ENCODE measurements at places on chromosomes 16 and 17.
A peak's percentile ranks its signal among the peaks of the same experiment; 100 is the strongest.

DNA sequence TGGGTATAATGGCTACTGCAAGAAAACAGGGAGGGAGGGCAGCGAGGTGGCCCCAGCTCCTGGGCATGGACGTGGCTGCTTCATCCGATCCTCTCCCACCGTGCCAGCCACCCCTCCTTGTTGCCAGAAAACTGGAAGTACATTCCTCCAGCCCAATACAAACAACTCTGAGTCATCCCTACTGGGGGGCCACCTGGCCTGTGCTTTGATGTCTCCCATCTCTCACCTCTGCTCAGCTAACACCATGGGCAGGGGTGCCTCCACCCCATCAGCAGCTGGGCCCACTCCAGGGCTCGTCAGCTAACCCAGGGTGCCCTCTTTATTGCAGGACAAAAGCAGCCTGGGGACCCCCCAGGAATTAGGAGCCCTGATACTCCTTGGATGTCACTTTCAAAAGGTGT lies 2.0 kb downstream of the RHBDF2 start:
- DNase-seq, result no peak

- no peak for DNase-seq
These were observed 20.1 kb downstream of the WFDC1 start for GRCh38 chr16:84314814-84315213.

GRCh38 chr17:31598399-31598782 lies 206.9 kb downstream of the RAB11FIP4 start:
- DNase-seq, result no peak

GRCh38 chr17:77097631-77098180 lies 43.1 kb upstream of the SEC14L1 start:
- DNase-seq, result no peak

DNA sequence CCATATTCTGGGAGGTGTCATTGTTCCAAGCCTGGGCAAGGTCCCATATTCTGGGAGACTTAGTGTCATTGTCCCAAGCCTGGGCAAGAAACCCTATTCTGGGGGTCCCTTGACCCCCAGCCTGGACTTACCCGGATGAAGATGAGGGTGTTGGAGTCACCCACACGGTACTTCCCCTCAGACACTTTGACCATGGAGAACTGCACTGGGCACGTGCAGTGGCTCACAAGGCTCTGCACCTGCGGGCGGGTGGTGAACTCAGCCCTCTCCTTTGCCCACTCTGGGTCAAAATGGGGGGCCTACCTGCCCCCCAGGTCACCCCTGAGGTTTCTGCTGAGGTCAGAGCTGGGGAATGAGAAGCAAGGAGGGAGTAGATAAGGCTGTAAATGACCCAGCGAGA lies 4.1 kb downstream of the GAS2L2 start:
- DNase-seq, result no peak

- peak; percentile 14 for DNase-seq
These were observed 39.2 kb upstream of the MAF start for GRCh38 chr16:79639576-79640311.

DNA sequence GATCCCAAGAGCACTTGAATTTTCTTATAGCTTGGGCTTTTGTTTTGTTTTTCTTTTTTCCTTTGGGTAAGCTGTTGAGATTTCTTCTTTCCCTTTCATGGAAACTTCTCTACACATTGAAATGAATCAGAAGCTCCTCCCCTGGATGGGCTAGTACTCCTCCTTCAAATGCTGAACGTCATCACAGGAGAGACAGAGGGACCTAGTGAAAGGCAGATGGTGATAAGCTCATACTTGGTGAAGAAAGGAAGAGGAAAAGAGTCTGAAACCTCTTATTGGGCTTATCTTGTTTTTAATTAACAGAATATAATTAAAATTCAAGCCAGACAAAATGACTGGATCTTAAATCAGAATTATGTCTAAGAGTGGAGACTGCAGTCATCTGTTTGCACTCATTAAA lies 147.3 kb downstream of the SNX11 start:
- DNase-seq, result no peak

DNA sequence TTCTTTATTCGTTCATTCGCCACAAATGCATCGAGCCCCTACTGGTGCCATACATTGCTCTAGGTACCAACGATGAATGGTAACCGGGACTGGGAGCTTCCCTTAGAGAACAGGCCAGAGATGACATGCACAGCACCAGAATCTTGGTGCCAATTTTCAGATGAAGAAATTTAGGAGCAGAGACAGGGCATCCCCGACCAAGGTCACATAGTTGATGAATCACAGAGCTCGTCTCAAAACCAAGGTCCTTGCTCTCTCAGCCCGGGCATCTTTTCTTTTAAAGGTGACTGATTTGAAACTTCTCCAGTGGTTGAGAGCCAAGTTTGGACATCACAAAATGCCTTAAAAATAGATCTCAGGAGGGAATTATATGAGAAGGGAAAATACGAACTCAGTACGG lies 73.2 kb upstream of the C16orf82 start:
- no peak for DNase-seq

DNA sequence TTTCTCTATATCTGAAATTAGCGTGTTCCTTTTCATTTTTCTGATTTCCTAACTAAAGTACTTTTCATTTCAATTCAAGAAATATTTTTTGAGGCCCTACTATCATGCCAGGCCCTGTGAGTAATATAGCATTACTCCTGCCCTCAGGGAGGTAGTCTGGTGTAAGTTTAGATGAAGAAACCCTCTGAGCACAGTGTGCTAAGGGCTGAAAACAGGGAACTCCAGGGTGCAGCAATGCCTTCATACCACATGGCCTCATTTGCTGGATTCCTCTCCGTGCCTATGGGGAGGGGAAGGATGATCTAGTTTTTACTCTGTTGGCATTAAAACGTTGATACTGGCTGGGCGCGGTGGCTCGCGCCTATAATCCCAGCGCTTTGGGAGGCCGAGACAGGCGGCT lies 4.7 kb downstream of the COQ9 start:
- no peak for DNase-seq

DNA sequence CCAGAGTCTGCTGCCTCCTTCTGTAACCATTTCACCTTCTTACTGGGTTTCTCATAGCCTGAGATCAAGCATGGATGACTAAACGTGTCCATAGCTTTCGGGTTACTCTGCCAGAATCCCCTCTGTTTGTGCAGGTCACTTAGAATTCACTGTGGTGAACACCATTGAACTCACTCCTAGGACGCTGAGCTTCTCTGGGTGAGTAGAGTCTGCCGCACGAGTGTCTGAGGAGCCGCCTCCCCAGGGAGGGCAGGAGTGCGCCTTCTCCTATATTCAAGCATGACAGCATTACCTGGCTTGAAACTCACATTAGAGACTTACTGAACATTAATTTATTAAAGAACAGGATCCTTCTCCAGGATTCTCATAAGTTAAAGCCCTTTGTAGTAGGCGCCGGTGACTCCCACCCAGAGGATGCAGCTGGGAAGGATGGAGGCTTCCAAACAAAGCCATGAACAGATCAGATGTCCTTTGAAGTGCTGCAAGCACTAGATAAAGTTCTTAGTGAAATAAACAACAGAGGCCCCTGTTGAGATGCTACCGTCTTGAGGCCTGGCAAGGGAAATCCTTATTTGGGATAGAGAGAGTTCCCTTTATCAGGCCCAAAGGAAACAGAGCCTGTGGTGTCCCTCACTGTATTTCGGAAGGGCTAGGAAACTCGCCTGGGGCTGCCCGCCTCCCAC lies 144.6 kb upstream of the PLCG2 start:
- no peak for DNase-seq

DNA sequence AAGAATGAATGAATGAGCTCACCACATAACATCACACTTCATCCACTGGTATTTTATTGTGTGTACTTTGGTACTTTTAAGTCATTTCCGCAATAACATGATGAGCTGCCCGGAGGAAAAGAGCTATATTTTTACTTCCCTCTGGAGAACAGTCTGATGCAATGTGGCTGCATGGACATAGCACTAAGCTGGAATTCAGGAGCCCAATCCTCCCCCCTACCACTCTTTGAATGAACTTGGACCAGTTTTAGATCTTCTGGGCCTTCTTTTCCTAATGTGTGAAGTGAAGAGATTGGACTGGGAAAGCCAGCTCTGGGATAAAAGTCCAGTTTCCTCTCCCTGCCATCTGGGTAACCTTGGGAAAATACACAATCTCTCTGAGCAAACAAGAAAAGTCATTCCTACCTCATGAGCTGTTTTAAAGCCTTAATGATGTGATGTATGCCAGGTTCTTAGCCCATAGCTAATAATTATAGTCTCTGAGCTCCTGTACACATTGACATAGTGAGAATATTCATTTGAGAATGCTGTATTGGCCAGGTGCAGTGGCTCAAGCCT lies 79.3 kb downstream of the ABCC12 start:
- no peak for DNase-seq

- no peak for DNase-seq
These were observed 7.4 kb downstream of the ELMO3 start for GRCh38 chr16:67206129-67206837.

DNA sequence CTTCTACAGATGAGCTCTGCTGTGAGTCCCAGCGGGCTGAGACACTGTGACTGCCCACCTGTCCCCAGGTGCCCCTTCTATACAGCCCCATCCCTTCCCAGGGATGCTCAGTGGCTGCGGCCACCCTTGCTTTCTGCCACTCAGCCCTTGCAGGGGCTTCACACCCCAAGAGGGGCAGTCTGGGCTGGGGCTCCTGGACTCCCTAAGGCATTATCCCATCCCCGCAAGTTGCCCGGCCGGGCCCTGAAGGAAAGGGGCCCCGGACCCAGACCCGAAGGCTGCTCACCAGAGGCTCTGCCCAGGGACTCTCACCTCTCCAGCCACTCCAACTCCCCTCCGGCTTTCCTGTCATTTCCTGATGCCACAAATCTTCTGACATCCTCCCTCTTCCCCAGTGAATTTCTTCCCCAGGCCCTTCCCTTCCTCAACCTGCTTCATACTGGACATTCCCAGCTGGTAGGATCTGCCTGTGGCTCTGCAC lies 88.5 kb upstream of the TOB1 start:
- no peak for DNase-seq

DNA sequence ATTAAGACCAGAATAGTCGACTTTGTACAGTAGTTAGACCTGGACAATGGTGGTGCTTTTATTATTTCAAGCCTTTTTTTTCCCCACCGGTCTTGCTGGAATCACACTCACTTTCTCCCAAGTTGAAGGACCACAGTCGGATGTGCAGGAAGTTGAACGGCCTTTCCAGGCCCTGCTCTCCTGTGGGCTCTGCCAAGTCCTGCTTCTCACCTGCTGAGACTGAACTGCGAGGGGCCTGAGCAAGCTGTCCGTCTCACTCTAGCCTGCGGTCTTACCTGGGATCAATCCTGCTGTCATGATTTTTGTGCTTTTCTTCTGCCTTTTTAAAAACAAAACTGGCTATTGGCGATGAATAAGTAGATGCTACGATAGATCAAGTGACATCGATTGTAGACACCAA lies 1.3 kb downstream of the TLCD3A start:
- no peak for DNase-seq

DNA sequence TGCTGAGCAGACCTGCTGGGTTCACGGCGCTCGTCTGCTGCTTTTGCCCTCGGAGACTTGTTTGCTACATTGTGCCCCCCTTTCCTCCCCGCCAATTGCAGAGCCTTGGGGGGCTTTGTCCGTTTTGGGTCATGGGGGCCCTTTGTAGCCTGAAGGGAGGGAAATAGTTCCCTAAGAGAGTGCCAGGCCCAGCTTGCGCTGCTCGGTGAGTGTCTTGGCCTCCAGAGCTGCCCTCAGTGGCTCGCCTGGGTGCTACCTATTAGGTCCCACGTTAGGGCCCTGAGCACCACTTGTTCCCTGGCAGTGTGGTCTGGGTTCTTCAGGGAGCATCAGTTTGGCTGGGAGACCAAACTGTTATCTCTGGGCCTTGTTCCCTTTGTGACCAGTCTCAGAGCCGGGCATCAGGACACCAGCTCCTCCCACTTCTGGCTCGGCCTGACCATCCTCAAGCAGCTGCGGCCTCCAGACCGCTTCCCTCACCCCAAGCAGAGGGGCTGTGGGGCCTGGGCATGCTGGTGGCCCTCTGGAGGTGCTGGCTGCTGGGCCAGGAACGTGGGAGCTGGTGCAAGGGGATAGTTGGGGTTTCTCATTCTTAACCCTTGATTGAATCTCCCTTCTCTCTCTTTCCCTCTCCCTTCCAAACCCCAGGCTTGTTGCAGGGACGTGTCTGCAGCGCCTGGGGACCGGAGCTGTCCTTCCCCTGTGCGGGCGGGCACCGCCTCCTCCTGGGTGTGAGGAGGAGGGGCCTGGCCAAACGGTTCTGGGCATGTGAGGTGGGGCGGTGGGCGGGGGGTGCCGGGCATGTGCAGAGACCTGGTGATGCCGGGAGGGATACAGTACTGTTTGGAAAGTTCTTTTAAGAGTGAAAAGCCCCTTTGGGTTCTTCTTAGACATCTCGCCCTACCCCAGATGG lies 16.0 kb upstream of the ITGB4 start:
- DNase-seq, result no peak

DNA sequence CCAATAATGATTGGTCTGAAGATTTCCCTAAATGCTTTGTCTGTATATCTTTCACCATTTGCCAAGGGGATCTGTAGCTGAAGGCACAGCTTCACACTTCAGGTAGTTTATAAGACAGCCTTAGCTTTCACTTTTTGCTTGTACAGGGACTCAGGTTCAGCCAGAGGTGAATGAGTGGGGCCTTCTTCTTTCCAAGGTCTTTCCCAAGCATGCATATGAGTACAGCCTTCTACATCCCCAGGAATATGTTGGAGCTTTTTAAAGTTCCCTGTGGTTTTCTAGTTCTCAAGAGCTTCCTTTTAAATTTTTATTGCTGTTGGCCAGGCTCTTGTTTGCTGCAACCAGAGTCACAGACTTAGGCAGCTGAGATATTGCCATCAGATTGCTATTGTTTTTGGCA lies 17.9 kb upstream of the SPDYE4 start:
- no peak for DNase-seq

GRCh38 chr16:81940781-81941560 lies 70.3 kb downstream of the SDR42E1 start:
- no peak for DNase-seq

DNA sequence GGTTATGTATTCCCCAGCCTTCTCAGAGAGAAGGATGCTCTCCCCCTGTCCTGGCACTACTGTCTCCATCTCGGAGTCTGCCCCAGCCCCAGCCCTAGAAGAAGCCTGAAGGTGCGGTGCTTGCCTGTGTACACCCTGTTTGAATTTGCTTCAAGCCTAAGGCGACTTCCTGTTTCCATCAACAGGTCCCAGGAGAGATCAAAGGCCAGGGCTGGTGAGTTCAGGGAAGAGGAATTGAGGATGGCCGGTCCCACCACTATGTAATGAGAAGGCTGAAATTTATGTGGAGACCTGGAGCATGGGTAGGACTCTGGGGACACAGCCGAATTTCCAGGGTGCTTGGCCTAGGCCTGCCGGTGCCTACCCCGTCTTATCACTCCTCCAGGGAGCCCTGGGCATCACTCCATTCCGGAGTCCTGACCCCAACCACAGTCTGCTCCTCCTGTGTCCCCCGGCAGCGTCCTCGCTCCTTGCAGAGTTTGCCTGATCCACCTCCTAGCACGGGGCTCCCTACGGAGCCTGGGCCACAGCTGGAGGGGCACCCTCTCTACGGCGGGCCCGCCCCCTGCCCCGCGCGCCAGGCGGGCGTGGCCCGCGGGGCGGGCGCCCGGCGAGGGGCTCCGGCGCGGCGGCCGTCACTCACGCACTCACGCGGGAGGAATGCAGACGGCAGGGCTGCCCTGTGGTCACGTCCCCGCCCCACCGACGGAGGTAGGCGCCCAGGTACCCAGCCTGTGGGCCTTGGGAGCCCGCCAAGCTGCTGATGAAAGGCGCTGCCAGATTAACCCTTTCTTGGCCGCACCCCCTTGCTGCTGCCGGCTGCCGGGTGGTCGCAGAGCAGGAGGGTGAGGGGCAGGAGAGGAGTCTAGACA lies 53.8 kb upstream of the TAC4 start:
- DNase-seq, result no peak

- no peak for DNase-seq
These were observed 175.3 kb upstream of the FAM20A start for GRCh38 chr17:68776451-68776850.

- no peak for DNase-seq
These were observed 19.0 kb upstream of the KLHDC4 start for GRCh38 chr16:87784812-87785211.

GRCh38 chr16:12871784-12872183 lies 29.6 kb upstream of the SHISA9 start:
- DNase-seq, result no peak

Measured in stimulated activated CD4-positive, alpha-beta T cell treated with anti-CD3 and anti-CD28 coated beads, Interleukin-4, amount 100 ng/mL, for 24 hours (primary cell).